C1 segment of cervical spinal cord (tissue), 14 donors: ENCODE measurements at places on chromosomes 3 and 15.

GRCh38 chr15:33138000-33138399, 56.5 kb downstream of the FMN1 start:
- DNase-seq: no peak

GRCh38 chr3:75303741-75304140, 360.4 kb upstream of the FRG2C start:
- no peak for DNase-seq

DNA sequence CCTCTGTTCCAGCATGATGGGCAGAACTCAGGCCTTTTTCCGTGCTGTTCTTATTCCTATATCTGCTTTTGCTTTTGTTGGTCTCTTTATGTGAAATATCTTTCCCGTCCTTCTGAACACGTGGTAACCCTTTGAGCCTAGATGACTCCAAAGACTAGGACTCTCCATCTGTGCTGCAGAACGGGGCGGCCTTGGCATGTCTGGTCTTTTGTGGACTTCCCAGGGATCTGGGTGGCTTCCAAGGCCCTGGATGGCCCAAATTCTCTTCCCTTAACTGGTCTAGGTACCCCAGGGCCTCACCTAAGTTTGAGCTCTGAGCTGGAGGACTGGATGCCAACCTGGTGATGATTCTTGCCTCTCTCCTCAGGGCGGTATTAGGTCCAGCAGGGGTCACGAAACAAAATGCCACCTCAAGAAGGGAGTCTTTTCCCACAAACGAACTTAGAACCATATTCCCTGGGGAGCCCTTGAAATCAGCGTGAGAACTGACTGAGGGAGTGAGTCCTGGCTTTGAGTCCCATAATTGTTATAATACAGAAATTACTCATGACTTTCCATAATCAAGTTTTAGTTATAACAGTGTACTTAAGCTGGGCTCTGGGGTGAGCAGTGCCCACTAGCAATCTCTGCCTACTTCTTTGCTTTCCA, 13.8 kb downstream of the TLNRD1 start:
- DNase-seq: no peak

- no peak for DNase-seq
Observed at GRCh38 chr15:69388260-69388705, 25.9 kb upstream of the KIF23 start.

- DNase-seq: no peak
Observed at GRCh38 chr15:31415201-31415600, 88.6 kb downstream of the KLF13 start.

- no peak for DNase-seq
Observed at GRCh38 chr3:35296533-35296932, 342.8 kb upstream of the ARPP21 start.

DNA sequence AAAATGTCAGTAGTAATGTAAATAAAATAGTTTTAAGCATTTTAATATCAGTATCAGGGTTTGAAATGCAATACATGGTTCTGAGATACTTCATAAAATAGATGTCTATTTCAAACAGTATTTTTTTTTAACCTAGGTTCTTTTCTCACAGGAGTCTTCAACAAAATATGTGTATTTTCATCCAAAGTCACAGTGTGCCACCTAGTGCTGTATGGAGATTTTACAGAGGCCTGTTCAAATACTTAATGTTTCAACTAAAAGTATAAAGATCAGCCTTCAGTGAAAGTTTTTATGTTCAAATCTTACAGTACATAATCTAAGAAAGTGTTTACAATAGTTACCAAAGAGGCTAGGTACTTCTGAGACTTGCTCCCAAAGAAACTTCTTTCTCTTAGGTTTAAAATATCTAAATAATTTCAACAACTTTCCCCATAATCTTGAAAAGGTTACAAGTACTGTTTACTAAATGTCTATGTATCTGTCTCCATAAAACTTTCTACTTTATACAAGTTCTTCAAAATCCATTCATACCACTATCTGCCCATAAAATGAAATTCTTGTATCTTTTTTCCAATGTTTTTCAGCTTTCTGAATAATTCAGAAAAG, 38.3 kb downstream of the SCAPER start:
- DNase-seq: no peak
